ENCODE measurements at places on chromosomes 16 and 17.

DNA sequence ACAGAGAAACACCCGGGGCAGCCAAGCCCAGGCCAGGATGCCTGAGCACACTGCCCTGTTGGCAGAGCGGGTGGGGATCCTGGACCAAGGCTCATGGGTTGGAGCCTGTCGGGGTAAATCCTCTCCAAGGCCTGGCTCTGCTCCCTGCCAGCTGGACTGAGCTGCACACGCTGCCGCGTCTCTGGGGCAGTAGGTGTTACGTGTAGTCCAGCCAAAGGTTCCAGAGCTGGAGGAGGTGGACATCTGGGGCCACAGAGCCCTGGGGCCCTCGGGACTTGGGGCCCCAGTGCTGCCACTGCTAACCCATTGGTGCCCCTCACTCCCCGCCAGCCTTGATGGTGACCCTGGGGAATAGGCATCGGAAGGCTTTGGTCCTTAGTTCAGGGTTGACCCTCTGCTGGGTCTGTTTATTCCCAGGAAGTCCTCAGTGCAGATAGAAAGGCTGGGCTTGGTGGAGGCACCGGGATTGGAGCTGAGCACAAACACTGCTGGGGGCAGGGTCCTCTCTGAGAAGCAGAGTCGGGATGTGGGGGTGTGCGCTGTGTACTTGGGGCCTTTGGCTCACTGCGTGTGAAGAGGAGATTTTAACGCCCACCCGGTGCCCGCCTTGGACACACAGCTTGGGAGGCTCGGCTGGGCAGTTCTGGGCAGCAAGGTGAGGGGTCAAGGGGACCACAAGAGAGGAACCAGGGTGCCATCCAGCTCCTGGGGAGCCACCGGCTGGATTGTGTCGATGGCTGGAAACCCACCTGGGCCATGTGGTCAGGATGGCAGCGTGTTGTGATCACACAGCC, 16.3 kb upstream of the CBX4 start:
- no peak for DNase-seq

DNA sequence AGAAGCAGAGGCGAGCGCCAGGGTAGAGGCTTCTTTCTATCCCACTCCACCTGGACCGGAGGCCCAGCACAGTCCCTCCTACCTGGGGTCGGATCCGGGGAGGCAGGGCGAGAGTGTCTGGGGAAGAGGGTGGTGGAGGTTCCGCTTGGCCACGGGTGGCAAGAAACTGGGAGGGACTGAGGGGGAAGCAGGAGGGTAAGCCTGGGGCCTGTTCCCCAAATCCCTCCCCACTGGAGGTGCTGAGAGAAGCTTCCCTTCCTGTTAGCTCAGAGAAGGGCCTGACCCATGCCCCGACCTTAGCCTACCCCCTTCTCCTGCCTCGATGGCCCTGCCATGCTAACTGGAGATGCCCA, 1.8 kb upstream of the TPPP3 start:
- DNase-seq, result no peak

GRCh38 chr16:23842137-23842600, 6.4 kb downstream of the PRKCB start:
- DNase-seq, result no peak

DNA sequence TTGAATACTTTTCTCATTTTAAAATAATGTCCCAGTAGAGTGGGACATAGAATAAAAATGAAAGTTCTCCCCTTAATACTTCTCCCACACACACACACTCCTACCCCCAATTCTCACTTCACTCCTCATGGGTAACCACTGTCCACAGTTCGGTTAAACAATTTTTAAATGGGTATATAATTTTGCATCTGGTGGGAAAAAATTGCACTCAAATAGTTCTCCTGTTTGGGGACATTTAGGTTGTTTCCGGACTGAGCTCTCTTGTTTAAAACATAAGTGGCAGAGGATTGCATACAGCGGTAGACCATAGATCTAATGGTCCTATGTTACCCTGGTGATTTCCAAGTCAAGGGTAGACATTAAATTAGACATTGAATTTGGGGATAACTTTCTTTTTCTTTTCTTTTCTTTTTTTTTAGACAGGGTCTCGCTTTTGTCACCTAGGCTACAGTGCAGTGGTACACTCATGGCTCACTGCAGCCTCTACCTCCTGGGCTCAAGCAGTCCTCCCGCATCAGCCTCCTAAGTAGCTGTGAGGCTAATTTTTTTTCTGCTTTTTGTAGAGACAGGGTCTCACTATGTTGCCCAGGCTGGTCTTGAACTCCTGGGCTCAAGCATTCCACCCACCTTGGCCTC, 138.3 kb downstream of the SOCS1 start:
- no peak for DNase-seq

DNA sequence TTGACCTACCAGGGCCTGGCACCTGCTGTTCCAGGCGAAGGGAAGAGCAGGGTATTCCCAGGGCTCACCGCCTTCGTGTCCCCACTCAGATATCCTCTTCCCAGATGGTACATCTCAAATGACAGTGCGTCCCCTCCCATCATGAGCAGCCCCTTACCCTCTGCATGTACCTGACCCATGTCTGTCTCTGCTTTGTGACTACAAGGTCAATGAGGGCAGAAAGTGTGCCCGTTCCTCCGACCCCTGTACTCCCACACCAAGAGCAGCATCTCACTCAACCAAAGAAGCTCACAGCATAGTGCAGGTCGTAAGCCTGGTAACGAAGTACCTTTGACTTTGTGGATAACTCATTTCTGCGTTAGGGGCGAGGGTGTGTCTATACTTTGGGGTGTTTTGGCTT, 142.6 kb downstream of the KATNIP start:
- DNase-seq, result no peak

DNA sequence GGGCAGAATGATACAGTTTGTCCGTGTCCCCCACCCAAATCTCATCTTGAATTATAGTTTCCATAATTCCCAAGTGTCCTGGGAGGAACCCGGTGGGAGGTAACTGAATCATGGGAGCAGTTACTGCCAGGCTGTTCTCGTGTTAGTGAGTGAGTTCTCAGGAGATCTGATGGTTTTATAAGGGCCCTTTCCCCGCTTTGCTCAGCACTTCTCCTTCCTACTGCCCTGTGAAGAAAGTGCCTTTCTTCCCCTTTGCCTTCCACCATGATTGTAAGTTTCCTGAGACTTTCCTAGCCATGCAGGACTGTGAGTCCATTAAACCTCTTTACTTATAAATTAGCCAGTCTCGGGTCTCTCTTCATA, 28.9 kb upstream of the SEC14L1 start:
- DNase-seq, result no peak

DNA sequence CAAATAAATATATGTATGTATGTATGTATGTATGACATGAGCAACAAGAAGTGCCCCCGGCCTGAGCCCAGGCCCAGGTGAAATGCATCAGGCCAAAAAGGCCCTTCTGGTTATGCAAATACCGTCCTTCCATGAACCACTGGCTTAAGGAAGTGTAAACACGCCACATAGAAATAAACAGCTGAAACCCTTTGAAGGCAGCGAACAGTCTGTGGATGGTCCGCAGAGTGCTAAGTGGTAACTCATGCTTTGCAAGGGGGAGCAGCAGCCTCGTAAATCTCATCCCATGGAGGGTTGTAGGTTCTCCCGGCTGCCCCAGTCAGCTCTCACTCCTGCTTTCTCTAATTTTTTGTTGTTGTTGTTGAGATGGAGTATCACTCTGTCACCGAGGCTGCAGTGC, 36.7 kb downstream of the COTL1 start:
- no peak for DNase-seq

GRCh38 chr17:5022171-5022711, 13.0 kb downstream of the SLC52A1 start:
- no peak for DNase-seq

DNA sequence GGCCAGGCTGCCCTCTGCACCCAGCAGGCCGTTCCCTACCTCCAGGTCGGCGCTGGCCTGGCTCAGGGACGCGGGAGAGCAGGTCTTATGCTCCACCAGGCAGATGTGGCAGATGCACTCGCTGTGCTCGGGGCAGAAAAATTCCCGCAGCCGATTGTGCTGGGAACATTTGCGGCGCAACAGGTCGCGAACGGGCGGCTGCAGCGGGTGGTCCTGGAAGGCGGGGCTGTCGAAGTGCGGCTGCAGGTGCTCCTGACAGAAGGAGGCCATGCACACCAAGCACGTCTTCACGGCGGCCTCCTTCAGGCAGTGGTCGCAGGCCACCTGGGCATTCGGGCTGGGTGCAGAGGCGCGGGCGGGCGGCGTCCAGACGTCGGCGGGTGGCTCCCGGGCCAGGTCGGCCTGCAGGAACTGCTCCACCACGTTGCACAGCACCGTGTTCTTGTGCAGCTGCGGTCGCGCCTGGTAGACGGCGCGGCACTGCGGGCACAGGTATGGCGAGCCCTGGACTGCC, 439 bp downstream of the TRIM25 start:
- no peak for DNase-seq

DNA sequence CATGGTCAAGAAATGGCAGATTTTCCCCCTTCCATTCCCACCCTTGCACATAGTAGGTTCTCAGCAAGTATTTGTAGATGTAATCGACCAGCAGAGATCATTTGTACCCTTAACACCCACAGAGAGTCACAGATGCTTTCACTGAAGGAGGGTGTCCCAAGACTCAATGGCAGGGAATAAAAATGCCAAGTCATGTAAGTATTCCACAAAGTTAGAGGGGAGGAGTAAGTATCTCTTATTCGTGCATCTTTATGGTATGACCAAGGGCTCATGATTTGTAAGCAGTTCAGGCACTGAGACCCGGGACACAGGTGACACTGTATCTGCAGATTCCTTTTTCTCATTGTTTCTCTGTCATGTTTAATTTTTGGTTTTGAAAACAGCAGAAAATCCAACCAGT, 489.6 kb downstream of the MAF start:
- DNase-seq, result no peak

GRCh38 chr16:3004781-3005284, 7.9 kb upstream of the CLDN9 start:
- DNase-seq, result no peak
